ENCODE measurements at places on chromosomes 4 and X. TPM values are rescaled to one million over a fixed set of nuclear protein-coding genes. Genes with fewer than 3 reads are reported as not detected.

The GAB1 gene
- total RNA-seq = 9.4 TPM

The MAGEA2 gene
- not detected for total RNA-seq

The PNMA5 gene
- not detected for total RNA-seq

The NLRP2B gene
- under 0.01 TPM for total RNA-seq

The XAGE3 gene
- total RNA-seq = not detected

The FOXR2 gene
- total RNA-seq = not detected

The OTC gene
- not detected for total RNA-seq

The HSFX2 gene
- 0.18 TPM for total RNA-seq

The MTTP gene
- total RNA-seq = 0.09 TPM

The PCDH10 gene
- 15.1 TPM for total RNA-seq

The PIN4 gene
- total RNA-seq = 22.6 TPM

The SUPT20HL2 gene
- not detected for total RNA-seq

The DDIT4L gene
- total RNA-seq = 5.4 TPM

The IGSF1 gene
- under 0.01 TPM for total RNA-seq

The ANOS1 gene
- 0.54 TPM for total RNA-seq

The SLC6A14 gene
- total RNA-seq = not detected

The GLRA2 gene
- not detected for total RNA-seq

The SPANXA1 gene
- not detected for total RNA-seq

The ZMAT1 gene
- total RNA-seq = 2.2 TPM

The MGAT4D gene
- total RNA-seq = not detected

The CSN1S1 gene
- total RNA-seq = not detected

The CD38 gene
- total RNA-seq = 0.09 TPM

The CT47B1 gene
- total RNA-seq = not detected

The UGT2A1 gene
- 0.27 TPM for total RNA-seq

The CPEB2 gene
- total RNA-seq = 6.2 TPM

The HSD17B11 gene
- 22.7 TPM for total RNA-seq

The TENM3 gene
- total RNA-seq = 22.7 TPM

The GYPB gene
- not detected for total RNA-seq

The TRAM1L1 gene
- total RNA-seq = 0.36 TPM

The PABPC4L gene
- total RNA-seq = 0.38 TPM

The TDO2 gene
- not detected for total RNA-seq

All from endothelial cell of coronary artery (primary cell).